Right atrium auricular region (tissue), 2 donors: ENCODE measurements at places on chromosomes 11 and 22. TPM values are rescaled to one million over a fixed set of nuclear protein-coding genes. Genes with fewer than 3 reads are reported as not detected.

The PATE2 gene
- not detected for total RNA-seq

The P2RY6 gene
- 1.9 TPM for total RNA-seq

DNA sequence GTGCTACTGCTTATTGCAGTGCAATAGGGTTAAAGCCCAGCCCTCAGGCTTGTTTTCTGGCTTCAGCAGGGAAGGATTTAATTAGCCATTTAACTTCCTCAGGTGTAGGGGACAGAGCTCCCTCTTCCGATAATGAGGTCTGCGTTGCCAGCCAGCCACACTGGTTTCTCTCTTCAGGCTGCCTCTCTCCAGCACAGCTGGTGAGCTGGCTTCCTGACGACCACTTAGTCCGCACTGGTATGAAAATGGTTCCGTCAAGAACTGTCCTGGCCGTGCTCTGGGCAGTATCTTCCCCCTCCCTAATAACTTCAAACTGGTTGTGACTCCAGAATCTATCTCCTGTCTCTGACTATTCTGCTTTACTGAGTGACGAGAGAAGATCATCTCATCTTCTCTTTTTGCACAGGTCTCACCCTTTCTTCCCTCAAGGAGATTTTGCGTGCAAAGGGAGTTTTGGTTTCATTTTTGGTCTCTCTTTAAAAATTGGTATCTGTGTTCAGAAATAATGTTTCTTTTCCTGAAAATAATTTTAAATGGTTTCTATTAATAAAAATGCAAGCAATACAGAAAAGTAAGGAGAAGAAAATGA is 49.2 kb downstream of the CNTN5 start:
- no peak for DNase-seq

GRCh38 chr22:42807185-42807584 is 49.9 kb downstream of the ARFGAP3 start:
- DNase-seq: peak; percentile 7

- no peak for DNase-seq
These were observed 82.4 kb downstream of the EXT2 start for GRCh38 chr11:44177905-44178304.

The FKBP2 gene
- total RNA-seq: 83.4 TPM

GRCh38 chr11:116533186-116533825 is 239.5 kb downstream of the BUD13 start:
- DNase-seq: no peak

DNA sequence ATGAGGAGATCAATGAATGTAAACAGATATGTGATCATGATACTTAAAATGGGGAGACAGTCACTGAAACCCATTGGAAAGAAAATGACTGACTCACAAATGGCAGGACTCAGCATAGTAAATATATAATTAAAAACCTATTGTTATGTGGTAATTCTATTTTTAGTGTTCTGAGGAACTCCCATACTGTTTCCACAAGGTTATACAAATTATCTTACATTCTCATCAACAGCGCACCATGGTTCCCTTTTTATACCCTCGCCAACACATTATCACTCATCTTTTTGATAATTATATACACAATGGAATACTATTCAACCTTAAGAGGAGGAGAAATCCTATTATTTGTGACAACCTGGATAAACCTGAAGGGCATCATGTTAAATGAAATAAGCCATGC is 17.1 kb downstream of the OR5B21 start:
- no peak for DNase-seq

The CSTF3 gene
- 5.5 TPM for total RNA-seq

The MMP8 gene
- 0.41 TPM for total RNA-seq

The KCNJ11 gene
- total RNA-seq: 19.5 TPM

GRCh38 chr11:132054822-132055221 is 684.4 kb downstream of the NTM start:
- no peak for DNase-seq

The CYB5R2 gene
- 4.0 TPM for total RNA-seq

The RELT gene
- total RNA-seq: 7.0 TPM

DNA sequence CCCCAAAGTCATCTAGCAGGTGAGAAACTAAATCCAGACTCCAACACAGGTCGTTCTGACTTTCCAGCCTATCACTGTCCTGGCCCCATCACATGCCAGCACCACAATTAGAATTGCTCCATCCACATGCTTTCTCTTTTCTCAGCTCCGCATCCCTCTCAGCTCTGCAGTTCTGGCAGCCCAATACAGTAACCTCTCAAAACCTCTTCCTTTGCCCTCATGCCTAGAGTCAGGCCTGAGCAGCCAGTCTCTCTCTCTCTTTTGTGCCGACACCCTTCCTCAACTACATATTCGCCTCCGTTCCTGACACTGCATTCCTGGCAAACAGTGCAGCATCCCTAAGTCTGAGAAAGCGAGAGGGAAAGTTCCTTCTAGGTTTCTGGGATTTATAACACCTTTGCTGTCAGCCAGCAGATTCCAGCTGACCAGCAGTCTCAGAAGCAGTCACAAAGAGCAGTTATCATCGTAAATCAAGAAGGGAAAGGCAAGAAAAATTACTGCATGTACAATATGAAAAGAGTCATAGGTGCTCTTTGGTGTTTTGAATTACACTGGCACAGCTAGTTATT is 258.0 kb downstream of the FAT3 start:
- DNase-seq: no peak

The MPST gene
- 102 TPM for total RNA-seq

DNA sequence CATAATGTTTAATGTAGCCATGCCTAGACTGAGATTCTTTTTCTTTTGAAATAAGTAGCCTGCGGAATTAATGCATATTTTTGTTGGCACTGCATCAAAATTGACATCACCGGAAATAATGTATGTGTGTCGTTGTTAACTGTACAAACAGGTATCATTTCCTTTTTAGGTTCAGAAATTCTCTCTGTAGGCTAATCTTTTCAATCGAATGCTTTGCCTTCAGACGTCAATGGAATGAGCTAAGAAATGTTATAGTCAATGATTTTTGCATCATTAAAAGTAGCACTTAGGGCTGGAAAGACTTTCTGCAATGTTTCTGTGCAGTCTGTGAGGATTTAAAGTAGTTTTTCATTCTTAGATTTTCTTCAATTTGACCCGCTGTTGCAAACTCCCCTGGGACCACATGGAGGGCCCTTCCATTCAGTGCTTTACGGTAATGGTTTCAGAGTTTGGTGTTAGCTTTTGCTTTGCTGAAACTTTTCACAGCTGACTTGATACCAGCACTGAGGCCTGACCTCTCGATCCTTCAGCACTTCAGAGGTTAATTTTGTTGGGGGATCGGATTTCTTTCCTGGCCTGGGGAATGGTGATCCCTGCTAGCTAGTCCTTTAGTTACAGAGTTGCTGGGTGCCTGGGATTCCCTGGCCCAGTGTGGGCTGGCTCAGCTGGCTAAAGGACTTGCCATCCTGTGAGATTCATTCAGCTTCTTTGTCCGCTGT is 137.8 kb downstream of the DBX1 start:
- DNase-seq: no peak

DNA sequence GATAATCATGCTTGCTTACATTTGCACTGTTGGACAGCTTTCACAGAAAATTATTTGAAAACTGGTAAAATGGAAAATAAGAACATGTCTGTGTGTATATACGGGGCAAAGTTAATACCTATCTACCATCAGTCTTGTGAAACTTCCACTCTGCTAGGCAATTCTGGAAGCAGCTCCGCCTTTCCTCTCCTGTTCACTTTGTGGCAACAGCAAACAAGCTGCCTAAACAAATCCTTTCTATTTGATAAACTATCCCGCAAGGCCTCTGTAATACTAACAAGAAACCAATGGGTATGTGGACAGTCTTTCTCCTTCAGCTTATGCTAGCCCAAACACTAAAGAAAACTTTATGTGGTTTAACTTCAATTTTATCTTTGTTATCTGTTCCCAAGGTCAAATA is 39.2 kb upstream of the RAPSN start:
- DNase-seq: no peak

GRCh38 chr11:88447281-88447680 is 109.7 kb upstream of the CTSC start:
- no peak for DNase-seq

GRCh38 chr22:40823426-40823825 is 4.3 kb upstream of the SLC25A17 start:
- no peak for DNase-seq

GRCh38 chr11:78377625-78378418 is 39.8 kb downstream of the GAB2 start:
- no peak for DNase-seq

GRCh38 chr11:85947431-85948272 is 92.5 kb downstream of the CCDC83 start:
- DNase-seq: no peak

The CHADL gene
- 16.1 TPM for total RNA-seq

DNA sequence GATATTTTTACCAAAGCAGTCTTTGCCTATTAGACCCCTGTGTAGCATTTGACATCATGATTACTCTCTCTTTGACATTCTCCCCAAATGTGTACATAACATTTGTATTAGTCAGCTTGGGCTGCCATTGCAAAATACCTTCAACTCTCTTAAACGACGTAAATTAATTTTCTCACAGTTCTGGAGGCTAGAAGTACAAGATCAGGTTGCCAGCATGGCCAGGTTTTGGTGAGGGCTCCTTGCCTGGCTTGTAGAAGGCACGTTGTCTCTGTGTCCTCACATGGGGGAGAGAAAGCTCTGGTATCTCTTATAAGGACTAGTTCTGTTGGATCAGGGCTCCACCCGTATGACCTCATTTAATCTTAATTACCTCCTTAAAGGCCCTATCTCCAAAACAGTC is 12.3 kb upstream of the DLAT start:
- DNase-seq: no peak

- DNase-seq: no peak
These were observed 40.3 kb upstream of the PGR start for GRCh38 chr11:101169944-101170343.

The OR6Q1 gene
- not detected for total RNA-seq

- DNase-seq: peak; percentile 71
These were observed 154.2 kb upstream of the TTC12 start for GRCh38 chr11:113159988-113160807.

GRCh38 chr11:9799886-9800285 is 136.0 kb downstream of the SWAP70 start:
- no peak for DNase-seq

The IGSF9B gene
- total RNA-seq: 32.1 TPM

The SF1 gene
- 213 TPM for total RNA-seq

DNA sequence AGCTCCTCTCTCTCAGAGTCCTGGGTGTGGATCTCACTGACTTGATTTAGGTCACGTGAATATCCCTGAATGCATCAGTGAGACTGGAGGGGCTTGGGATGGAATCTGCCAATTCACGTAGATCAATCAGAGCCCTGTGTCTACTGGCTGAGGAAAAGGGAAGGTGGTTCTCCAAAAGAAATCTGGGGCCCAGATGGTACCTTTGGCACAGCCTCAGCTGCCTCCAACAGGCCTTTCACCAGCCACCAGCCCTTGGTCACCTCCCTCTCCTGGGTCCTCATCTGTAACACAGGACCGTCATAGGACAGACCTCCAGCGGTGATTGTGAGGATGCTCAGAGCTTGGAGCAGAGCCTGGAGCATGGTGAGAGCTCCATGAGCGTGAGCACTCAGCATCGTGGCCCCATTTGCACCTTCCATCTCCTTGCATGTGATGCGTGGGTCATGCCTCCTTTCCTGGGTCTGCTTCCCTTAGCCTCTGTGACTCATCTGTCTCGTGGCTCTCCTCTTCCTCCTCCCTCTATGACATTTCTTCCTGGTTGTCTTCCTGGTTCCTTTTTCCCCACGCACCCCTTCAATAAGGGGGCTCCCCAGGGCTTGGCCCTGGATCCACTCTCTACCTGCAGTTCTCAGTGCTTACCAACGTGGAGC is 7.5 kb upstream of the MIEF1 start:
- no peak for DNase-seq

The BRSK2 gene
- 0.51 TPM for total RNA-seq

DNA sequence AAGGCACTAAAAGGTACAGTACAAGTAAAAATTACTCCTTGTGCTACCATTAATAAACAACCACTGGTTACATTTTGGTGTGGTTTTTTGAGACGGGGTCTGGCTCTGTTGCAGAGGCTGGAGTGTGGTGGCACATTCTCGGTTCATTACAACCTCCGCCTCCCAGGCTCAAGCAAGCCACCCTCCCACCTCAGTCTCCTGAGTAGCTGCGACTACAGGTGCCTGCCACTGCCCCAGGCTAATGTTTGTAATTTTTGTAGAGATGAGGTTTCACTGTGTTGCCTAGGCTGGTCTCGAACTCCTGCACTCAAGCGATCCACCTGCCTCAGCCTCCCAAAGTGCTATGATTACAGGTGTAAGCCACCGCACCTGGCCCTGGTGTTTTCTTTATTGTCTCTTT is 20.8 kb downstream of the TAF1D start:
- DNase-seq: no peak

The PYGM gene
- 84.7 TPM for total RNA-seq

The PHLDA2 gene
- 1.8 TPM for total RNA-seq

The SFI1 gene
- total RNA-seq: 6.5 TPM

The ELFN2 gene
- total RNA-seq: not detected

DNA sequence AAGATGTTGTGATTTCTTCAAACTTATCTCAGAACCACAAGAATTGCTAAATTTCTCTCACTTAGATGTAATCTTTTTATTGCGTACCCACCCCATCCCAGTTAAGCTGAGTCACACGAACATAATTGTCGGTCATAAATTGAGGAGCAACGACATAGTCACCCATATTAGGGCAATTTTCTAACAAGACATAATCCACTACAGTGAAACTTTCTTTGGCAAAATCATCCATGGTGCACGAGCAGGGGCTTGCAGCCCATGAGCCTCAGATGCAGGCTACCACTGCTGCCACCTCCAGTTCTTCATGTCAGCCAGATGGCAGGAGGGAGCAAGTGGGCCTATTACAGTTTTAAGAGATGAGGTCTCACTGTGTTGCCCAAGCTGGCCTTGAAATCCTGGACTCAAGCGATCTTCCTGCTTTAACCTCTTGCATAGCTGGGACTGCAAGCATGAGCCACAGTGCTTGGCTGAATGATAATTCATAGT is 70.3 kb upstream of the GRK2 start:
- no peak for DNase-seq

The LRRC55 gene
- total RNA-seq: not detected

The SLC17A6 gene
- total RNA-seq: not detected

The CALCB gene
- total RNA-seq: not detected

- no peak for DNase-seq
These were observed 312.9 kb downstream of the MN1 start for GRCh38 chr22:27488456-27489177.

The TMEM121B gene
- total RNA-seq: 1.1 TPM

DNA sequence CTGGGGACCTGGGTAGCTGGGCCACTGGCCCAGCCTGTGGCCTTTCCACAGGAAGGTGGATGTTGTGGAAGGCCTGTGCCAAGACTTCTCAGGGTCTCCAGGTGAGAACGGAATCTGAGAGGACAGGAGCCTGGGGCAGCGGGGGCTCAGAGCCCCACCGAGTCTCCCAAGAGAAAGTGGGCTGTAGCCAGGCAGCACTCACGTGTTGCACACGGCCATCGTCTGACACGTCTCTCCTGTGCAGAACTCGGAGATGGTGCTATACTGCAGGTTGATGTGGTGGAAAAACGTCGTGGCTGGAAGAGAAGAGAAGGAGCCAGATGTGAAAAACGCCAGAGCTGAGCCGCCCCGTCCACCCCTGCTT is 6.4 kb downstream of the MOB2 start:
- no peak for DNase-seq

DNA sequence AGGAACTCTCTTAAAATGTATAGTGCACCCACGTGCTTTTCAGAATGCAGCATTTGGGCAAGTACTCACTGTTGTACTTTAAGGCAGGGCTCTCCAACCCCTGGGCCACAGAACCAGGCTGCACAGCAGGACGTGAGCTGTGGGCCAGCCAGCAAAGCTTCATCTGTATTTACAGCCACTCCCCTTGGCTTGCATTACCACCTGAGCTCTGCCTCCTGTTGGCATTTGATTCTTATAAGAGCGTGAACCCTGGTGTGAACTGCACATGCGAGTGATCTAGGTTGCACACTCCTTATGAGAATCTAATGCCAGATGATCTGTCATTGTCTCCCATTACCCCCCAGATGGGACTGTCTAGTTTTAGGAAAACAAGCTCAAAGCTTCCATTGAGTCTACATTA is 3.0 kb downstream of the C11orf58 start:
- no peak for DNase-seq
